ENCODE measurements at places on chromosomes 7 and 10.
A peak's percentile ranks its signal among the peaks of the same experiment; 100 is the strongest.

GRCh38 chr10:117552156-117552631 lies 9.6 kb downstream of the EMX2 start:
- DNase-seq, result no peak

DNA sequence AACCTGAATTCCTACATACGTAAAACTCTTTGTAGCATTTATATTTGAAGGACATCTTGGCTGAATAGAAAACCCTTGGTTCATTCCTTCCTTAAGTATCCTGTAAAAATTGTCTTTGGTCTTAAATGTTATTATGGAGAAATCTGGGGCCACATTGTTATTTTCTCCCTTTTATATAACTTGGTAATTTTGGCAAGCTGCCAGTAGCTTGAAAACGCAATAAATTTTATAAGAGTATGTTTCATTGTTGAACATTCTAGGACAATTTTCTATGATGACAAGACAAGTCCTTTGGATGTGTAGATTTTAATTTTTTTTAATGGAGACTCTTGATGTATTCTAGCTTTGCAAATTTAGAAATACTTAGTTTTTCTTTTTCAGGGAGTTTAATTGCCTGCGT lies 191.9 kb downstream of the ABCA13 start:
- DNase-seq, result no peak

GRCh38 chr10:15254808-15255648 lies 86.5 kb upstream of the NMT2 start:
- no peak for DNase-seq

- peak; percentile 75 for DNase-seq
These were observed 49.9 kb downstream of the CDHR3 start for GRCh38 chr7:106012935-106013439.

DNA sequence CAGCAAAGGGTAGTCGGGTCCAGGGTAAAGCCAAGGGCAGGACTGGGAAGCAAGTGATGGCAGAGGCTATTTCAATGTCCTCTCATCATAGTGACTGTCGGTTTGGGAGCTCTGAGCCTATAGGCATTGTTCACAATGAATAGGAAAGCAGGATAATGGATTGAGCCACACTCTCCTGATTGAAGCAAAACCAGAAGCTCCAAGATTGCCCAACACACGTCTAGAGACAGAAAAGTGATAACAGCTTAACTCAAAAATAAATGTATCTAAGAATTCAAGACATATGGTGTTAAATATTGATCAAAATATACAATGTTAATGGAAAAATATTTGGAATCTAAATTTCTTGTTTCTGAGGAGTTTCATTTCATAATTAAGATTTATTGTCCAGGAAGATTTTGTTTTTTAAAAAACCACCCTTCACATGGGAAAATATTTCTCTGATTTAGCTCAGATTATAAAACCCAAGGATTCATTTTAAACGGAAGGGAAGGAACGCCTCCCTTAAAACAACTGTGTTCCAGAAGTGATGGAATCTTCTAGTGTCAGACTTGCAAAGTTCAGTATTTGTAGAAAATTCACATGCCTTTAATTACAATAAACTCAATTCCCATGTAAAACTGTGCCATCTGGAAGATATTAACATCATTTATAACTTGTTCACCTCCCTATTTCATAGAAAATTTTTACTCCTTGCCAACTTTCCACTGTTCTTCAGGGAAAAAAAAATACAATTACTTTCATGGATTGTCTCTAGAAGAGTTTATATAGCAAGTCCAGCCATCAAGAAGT lies 54.5 kb downstream of the NRP1 start:
- no peak for DNase-seq

GRCh38 chr10:21526860-21527597 lies 1.5 kb upstream of the SKIDA1 start:
- DNase-seq, result peak; percentile 67

- DNase-seq, result no peak
These were observed 199.9 kb upstream of the ZMIZ1 start for GRCh38 chr10:78868861-78869260.

GRCh38 chr10:123361832-123362231 lies 207.6 kb downstream of the BUB3 start:
- no peak for DNase-seq

DNA sequence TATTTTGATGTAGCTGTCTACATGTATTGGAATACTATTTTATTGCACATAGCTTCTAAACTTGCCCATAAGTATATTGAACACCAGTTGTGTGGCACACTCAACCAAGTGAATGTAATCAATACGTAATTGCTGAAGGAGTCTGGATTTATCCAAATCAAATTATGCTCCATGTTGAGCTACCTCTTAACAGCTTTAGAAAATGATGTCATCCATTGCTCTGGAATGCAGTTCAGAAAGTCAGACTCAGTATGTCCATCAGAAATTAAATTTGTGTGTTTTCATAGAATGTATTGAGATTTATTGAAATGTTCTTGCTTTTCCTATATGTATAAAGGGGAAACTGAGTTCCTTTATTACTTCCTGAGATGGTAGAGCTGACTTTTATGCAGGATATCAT lies 25.0 kb upstream of the CCAR1 start:
- no peak for DNase-seq

- no peak for DNase-seq
These were observed 15.6 kb downstream of the CNNM1 start for GRCh38 chr10:99344715-99345114.

GRCh38 chr7:118352867-118353453 lies 128.5 kb downstream of the ANKRD7 start:
- no peak for DNase-seq

- no peak for DNase-seq
These were observed 294.3 kb upstream of the KIAA1217 start for GRCh38 chr10:23914641-23915040.

DNA sequence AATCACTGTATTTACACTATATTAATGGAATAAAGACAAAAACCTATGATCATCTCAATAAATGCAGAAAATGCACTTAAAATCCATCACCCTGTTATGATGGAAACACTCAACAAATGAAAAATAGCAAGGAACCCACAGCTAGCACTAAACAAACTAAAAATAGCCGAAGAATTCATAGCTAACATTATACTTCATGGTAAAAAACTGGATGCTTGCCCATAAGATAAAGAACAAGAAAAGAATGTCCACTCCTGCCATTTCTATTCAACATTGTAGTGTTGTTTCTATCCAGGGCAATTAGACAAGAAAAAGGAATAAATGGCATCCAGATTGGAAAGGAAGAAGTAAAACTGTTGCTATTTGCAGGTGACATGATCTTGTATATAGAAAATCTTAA lies 142.1 kb downstream of the STK31 start:
- no peak for DNase-seq

GRCh38 chr10:55063811-55064210 lies 262.8 kb upstream of the PCDH15 start:
- DNase-seq, result no peak

DNA sequence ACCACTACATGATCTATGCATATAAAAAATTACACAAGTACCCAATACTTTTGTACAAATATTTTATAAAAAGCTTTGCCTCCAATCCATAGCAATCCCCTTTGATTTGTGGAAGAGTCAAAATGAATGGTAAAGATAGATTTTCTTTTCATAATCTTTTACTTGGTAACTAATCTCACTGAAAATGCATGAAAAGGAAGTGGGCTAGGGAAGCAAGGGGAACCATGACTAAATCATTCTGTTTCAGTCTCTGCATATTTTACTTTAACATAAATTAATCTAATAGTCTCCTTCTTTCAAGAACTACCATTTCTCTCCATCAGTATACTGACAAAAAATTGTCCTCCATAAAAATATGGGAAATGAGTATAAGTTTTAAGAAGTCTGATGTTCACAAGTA lies 96.9 kb downstream of the TES start:
- DNase-seq, result no peak

- peak; percentile 87 for DNase-seq
These were observed 4.6 kb downstream of the ARPC1B start for GRCh38 chr7:99379043-99379577.

GRCh38 chr7:98719396-98719795 lies 102.3 kb downstream of the NPTX2 start:
- DNase-seq, result no peak

DNA sequence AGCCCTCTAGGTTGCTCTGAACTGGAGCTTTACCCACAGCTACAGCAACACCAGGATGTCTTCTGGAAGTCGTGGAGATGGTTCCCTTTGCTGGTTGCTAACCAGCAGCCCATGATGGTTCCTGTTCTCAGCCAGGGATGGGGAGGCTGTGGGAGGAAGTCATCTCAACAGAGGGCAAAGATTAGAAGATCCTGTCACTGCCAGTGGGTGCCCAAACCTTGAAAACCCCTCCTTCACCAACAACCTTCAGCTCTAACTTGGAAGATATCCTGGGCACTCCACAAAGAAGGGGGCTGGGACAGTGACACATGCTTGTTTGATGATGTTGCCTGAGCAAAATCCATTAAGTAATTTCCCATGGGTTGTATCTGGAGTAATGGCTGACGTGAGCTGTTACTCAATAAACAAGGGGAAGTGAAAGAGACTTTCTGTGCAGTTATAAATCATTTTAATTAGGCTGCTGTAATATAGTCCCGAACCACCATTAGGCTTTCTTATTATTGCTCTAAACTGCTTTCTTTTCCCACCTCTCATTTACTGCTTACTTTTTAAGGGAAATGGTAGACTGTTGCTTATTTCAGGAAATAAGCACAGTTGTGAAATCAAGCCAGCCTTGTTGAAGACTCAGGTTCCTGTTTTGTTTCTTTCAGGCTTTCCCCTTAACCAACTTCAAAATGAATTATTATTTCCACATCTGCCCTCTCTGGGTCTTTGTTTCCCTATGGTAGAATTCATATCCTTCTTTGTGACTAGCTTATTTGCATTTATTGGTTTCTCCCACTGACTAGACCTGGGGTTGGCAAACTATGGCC lies 124.8 kb downstream of the PPP1R17 start:
- DNase-seq, result peak; percentile 46

DNA sequence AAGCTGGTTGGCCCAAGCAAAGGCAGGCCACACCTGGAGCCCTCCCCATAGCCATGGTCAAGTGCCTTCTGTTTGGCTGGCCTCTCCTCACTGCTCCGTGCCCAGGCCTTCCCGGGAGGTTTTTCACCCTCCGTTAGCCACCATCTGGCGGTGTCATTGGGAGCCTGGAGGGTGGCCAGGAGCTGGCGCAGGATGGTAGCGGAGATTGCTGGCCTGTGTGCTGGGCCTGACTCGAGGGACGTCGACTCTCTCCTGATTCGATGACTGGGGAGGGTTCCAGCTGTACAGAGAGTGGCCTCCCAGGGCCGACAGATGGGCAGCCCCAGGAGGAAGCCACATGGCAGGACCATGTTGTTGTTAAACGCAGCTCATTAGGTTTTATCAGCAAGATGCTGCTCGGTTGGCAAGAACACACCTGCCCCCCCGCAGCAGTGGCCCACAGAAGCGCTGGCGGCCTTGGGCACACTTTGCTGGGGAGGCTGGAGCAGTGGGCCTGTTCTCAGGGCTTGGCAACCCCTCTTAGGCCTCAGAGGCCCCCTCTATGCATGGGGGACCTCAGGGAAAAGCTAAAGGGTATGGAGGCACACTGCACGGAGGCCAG lies 64.0 kb upstream of the CACUL1 start:
- no peak for DNase-seq

DNA sequence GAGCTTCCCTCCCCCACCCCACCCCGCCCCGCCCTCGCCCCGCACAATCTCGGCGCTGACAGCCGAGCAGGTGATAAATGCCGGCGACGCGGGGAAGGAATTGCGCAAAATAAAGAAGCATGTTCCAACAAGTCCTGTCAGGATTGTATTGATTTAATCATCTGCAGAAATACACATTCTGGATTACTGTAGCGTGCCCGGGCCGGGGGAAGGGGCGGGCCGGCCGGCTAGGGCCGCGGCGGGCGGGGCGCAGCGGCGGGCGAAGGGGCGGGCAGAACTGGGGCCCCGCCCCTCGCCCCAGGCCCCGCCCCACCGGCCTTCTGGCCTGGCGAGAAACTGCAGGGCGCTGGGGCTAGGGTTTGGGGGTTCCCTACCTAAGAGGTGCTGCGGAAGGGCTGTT lies 88.9 kb upstream of the PAX2 start:
- peak; percentile 75 for DNase-seq

DNA sequence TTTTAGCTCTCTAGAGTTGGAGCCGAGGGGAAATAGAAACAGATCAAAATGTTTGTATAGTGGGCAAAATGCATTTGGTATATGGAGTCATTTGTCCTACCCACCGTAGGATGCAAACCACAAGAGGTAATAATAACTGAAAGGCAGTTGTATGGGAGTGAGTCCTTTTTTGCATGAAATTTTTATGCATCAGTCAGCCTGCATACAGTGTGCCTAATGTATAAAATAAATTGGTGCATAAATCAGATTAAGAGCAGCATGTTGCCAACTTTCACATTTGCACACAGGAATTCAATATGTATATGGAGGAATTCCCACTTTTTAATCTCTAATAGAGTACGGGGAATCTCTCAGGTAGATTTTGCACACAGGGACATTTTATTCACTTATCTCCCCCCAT lies 262.8 kb downstream of the LRMDA start:
- no peak for DNase-seq

- no peak for DNase-seq
These were observed 182.2 kb upstream of the INHBA start for GRCh38 chr7:41885078-41885477.

DNA sequence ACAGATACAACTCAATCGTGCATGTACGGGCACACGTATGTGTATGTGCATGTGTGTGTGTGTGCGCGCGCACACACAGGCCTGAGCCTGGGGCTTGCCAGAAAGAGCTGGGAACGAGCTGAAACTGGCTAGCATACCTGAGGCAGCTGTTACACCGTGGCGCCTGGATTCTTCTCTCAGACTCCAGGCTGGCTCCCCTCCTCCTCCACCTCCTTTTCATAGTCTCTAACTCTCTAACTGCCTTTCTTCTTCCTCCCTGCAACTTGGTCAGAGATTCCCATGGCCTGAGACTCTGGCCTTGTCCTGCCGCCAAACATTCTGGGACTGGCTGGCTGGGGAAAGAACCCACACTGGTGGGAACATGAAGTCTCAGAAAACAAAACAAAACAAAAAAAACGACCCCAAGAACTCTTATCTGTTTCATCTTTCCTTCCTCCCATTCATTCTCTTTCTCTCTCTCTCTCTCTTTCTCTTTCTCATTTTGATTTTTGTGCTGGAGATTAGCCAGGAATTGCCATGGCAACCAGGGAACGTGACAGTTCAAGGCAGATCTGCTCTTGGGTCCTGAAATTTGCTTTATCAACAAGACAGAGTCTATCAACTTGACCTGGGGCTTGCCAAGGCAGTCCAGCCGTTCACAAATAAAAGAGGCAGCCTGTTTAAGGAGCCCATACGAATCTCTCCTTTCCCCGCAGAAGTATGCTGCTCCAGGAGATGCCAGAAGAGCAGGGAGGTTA lies 76.8 kb upstream of the SEM1 start:
- no peak for DNase-seq

Data from AG08396 (cell line).